ENCODE measurements at places on chromosomes 2 and 18.
A peak's percentile ranks its signal among the peaks of the same experiment; 100 is the strongest.

GRCh38 chr2:141021109-141021508 is 1109.7 kb downstream of the LRP1B start:
- no peak for DNase-seq

- DNase-seq, result no peak
Observed at GRCh38 chr2:221850076-221850475, 278.0 kb upstream of the EPHA4 start.

DNA sequence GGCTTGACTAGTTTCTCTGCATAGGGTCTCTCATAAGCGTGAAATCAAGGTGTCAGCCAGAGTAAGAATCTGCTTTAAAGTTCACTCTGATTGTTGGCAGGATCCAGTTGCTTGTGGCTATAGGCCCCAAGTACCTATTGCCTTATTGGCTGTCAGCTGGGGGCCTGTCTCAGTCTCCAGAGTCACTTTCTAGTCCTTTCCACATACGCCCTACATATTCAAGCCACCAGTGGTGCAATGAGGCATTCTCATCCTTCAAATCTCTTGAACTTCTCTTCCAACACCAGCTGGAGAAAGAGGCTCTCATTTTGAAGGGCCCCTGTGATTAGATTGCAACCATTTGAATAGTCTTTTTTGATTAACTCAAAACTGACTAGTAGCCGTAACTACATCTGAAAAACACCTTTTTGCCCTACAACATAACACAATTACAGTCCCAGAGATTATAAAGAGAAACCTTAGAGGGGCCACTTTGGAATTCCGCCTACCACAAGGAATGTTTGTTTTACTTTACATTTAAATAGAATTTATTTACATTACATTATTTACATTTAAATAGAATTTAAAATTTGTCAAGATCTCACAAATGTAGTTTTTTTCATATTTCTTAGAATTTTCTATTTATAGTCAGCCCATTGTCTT is 520.1 kb downstream of the DSC3 start:
- no peak for DNase-seq

GRCh38 chr2:100959225-100959880 is 42.7 kb upstream of the RPL31 start:
- no peak for DNase-seq

- DNase-seq, result peak; percentile 27
Observed at GRCh38 chr2:232328032-232328422, 50.5 kb upstream of the ALPP start.

DNA sequence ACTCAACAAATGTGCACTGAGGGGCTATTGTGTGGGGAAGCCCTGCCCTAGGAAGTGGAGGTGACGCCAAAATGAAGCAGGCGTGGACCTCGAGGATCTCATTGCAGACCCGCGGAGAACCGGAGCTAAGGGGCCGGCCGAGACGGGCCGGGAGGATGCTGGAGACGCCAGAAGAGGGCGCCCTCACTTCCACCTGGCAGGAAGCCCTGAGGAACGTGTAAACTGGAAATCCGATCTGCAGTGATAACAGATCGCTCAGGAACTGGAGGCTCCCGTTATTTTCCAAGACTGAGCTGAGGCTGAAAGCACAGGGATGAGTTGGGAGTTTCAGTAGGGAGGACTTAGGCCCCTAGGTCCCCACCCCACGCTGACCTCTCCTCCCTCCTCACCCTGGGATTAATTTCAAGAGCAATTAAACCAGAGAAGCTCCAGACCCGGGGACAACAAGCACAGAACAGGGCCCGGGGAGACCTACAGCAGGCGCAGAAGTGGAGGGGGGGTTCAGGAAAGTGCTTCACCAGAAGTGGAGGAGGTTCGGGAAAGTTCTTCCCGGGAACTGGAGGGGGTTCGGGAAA is 7.7 kb upstream of the COL6A3 start:
- DNase-seq, result peak; percentile 76

DNA sequence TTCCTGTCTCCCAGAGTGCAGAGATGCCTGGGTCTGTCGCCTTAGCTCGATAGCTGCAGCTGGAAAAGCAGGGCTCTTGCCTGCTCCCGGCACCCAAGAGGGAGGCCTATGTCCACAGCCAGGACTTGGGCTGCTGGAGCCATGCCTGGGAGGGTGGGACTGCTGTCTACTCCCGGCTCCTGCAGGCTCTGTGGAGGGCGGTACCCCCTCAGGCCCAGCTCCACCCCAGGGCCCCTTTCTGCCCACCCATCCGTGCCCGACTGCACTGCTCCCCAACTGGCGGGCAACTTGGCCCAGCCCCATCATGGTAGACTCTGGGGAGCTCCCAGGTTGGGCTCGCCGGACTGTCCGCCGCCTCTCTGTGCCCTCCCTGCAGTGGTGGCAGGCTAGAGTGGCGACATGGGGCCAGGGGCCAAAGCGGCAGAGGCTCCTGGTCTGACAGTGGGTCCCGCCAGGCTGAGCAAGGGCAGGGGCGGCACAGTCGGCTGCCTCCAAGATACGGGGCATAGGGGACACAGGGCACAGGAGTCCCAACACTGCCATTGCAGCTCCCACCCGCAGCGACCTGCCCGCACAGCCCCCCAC is 901.0 kb downstream of the CCDC85A start:
- DNase-seq, result no peak

DNA sequence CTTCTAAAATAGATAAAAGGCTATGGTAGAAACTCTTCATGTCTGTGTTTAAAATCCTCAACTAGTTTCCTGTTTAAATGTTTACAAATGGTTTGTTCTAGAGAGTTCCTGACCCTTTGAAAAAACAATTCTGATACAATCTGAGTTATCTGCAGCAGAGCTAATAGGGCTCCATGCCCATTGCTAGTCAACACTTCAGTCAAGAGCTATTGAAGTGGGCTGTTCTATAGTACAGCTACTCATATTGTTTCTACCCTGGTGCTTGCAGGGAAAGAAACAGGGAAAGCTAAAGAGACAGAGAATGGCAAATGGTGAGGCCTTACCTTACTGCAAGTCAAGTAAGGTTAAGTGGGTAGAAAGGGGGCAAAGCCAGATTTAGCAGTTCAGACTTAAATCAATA is 112.3 kb upstream of the CAVIN2 start:
- peak; percentile 3 for DNase-seq

GRCh38 chr2:230007931-230008707 is 60.6 kb downstream of the SLC16A14 start:
- DNase-seq, result peak; percentile 55

GRCh38 chr2:15636972-15637785 is 45.5 kb downstream of the DDX1 start:
- DNase-seq, result peak; percentile 86

GRCh38 chr18:59646228-59646962 is 50.8 kb downstream of the CCBE1 start:
- DNase-seq, result no peak

GRCh38 chr2:126792186-126792585 is 106.5 kb upstream of the TEX51 start:
- no peak for DNase-seq

DNA sequence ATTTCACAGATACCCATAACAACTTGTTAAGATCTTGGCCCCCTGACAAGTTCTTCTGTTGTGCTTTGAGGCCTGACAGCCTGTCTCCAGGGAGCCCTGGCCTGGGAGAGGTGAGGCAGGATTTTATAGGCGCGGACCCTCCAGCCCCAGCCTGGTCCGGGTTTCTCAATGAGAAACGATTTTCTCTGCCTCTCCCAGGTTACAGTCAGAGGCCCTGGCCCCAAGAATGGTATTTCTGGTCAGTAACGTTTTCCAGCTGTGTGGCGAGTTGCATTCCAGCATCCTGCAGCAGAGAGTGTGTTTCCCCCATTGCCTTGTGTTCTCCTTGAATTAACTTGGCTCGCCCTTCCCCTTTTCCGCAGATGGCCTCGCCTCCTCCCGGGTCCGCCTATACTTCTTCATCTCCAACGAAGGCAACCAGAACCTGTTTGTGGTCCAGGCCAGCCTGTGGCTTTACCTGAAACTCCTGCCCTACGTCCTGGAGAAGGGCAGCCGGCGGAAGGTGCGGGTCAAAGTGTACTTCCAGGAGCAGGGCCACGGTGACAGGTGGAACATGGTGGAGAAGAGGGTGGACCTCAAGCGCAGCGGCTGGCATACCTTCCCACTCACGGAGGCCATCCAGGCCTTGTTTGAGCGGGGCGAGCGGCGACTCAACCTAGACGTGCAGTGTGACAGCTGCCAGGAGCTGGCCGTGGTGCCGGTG is 3.0 kb downstream of the INHBB start:
- DNase-seq, result no peak

DNA sequence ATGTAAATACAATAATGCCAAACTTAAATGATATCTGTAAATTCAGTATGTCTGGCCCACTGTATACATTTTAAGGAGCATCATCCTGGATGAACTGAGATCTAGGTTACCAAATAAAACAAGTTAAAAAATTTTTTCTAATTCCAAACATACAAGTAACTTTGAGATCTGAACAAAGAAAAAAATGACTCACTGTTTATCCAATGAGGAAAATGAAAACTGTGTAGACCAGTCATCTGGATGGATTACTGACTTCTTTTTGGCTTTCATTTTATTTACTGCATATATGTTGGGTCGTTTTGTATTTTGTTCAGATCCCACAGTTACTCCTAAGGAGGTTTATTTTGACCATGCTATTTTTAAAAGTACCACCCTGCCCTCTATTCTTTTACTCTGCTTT is 189.8 kb downstream of the RBM43 start:
- DNase-seq, result no peak

- DNase-seq, result no peak
Observed at GRCh38 chr18:78303519-78304191, 676.0 kb upstream of the SALL3 start.

All from NCI-H524 (cell line).